Upper lobe of left lung (tissue), 6 donors: ENCODE measurements at places on chromosomes 4 and X. TPM values are rescaled to one million over a fixed set of nuclear protein-coding genes. Genes with fewer than 3 reads are reported as not detected.
A peak's percentile ranks its signal among the peaks of the same experiment; 100 is the strongest.

DNA sequence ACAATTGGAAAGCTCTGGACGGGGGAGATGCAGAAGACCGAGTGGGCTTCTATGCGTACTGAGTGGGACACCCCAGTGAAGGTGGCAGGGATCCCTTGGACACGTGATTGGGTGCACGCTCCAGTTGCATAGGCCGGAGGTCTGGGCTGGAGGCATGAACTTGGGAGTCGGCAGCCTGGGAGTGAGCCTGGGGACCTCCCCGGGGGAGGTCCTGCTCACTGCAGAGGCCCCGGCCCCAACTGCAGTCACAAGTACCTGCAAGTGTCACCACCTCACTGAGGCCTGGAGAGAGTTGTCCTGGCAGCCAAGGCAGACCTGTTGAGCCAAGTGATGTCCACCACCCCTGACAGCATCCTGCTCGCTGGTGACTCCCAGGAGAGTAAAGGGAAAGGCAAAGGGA lies 49.3 kb upstream of the HMX1 start:
- no peaks in the 10 kb centered on the region for H3K27me3 ChIP-seq
- H3K4me1 ChIP-seq: no peaks in the 10 kb centered on the region
- H3K36me3 ChIP-seq: no peaks in the 10 kb centered on the region
- DNase-seq: no peak

PFKFB1 gene
- total RNA-seq: not detected

- peak overlapping the region; percentile 60 for H3K27ac ChIP-seq
Measured at GRCh38 chr4:186029571-186030398, 39.2 kb upstream of the TLR3 start.

DNA sequence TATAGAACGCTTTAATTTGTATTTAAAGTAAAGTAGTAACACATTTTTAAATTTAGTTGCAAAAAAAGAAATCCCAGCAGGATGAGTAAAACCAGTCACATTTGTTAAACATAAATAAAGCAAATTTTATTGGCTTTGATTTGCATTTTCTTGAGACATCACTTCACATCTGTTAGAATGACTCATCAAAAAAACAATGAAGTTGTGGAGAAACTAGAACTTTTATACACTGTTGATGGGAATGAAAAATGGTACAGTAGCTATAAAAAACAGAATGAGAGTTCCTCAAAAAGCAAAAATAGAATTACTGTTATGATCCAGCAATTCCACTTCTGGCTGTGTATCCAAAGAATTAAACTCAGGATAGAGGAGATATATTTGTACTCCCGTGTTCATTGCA lies 454.0 kb upstream of the KLHL4 start:
- H3K27ac ChIP-seq: no peak overlapping the region
- no peaks in the 10 kb centered on the region for H3K27me3 ChIP-seq
- DNase-seq: no peak
- no peak overlapping the region for H3K4me3 ChIP-seq
- H3K4me1 ChIP-seq: no peaks in the 10 kb centered on the region

DNA sequence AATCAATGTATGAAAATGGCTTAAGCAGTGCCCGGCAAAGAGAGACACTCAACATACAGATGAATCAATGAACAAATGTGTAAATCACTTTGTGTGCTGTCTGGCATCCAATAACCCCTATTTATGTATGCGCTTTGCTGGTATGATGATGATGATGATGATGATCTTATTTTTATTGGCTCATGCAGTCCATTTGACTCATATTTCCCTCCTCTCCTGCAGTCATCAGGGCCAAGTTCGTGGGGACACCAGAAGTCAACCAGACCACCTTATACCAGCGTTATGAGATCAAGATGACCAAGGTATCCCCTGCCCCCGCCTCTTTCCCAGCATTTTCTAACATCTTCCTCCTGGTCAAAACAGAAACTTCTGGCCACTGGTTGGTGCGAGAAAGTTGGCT lies 2.5 kb downstream of the TIMP1 start:
- peaks cover 7% of the 10 kb centered on the region for H3K4me1 ChIP-seq
- H3K36me3 ChIP-seq: no peaks in the 10 kb centered on the region
- no peak overlapping the region for H3K4me3 ChIP-seq
- no peak for DNase-seq
- no peak overlapping the region for H3K27ac ChIP-seq
- H3K27me3 ChIP-seq: no peaks in the 10 kb centered on the region
